ENCODE measurements at places on chromosomes 5 and 9. TPM values are rescaled to one million over a fixed set of nuclear protein-coding genes. Genes with fewer than 3 reads are reported as not detected.

The PLPP7 gene
- total RNA-seq, result 0.98 TPM

DNA sequence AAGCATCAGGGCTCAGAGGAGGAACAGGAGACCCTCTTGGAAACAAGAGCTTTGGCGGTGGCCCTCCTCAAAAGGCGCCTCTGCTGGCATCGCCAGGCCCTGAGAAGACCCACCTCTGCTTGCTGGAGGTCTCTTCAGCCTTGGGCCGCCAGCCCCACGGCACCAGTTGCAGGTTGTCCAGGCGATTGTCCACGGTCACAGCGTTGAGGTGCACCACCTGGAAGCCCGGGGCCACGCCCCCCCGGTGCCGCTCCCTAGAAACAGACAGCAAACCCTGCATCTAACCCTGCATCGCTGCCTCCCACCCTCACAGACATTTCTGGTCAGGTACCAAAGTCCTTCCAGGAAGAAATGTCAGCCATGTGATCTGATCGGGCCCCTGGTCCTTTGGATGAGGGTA, 3.5 kb downstream of the ZMYND19 start:
- DNase-seq, result no peak

DNA sequence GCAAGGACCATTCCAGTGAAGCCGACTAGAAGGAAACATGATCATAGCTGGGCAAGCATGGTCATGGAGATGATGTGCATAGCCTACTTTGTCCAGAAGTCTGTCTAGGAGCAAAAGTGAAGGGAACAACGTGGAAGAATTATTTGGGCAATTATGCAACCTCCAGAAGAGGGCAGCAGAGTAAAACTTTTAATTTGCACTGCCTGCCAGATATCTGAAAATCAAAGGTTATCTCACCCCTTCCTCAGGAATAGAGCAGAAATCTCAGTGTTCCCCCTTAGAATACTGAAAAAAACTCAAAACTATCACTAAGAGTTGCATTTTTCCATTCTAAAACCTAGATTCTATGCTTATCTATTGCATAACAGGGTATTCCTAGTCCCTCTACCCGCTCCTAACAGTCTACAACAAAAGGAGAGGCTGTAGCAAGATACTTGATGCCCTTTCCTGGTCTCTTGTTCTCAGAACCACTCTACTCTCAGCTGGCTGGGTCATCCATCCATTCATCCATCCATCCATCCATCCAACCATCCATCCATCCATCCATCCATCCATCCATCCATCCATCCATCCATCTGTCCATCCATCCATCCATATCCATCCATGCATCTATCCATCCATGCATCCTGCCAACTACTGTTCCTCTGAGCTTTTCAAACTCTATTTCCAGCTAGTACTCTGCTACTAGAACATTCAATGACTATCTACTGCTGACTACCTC, 8.4 kb upstream of the SETD9 start:
- DNase-seq, result peak; percentile 56

The ANKRA2 gene
- 4.4 TPM for total RNA-seq

The PWWP2A gene
- 14.2 TPM for total RNA-seq

DNA sequence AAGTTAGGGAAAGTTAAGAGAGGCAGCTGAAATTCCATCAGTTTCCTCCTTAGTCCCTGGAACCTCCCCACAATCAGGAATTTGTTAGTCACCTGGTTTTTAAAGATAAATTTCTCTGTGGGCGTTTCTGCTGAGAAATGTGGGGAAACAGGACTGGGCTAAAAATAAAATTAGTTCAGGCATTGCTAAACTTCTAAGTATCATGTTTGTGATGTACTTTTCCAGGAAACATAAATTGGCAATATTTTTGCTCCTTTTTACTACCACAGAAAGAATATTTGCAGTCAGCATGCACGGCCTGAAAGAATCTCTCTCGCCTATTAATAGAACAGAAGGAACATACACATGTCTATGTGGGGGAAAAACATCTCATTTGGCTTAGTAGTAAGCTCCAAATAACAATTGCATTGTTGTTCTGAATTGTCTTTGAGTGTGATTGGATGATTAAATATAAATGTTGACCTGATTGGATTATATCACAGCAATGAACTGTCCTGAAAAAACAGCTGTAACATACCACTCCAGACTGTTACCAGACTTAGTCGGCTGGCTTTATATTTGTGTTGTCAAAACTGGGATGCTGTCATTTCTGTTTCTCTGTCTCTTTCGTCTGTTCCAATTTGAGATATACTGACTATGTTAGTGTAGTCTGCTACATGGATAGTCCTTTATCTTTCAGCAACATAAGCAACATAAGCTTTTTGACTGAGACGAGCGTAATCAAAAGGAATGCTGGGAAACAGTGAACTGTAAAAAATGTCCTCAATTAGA, 12.9 kb downstream of the TJP2 start:
- peak; percentile 63 for DNase-seq

The SH3RF2 gene
- total RNA-seq, result 6.2 TPM

DNA sequence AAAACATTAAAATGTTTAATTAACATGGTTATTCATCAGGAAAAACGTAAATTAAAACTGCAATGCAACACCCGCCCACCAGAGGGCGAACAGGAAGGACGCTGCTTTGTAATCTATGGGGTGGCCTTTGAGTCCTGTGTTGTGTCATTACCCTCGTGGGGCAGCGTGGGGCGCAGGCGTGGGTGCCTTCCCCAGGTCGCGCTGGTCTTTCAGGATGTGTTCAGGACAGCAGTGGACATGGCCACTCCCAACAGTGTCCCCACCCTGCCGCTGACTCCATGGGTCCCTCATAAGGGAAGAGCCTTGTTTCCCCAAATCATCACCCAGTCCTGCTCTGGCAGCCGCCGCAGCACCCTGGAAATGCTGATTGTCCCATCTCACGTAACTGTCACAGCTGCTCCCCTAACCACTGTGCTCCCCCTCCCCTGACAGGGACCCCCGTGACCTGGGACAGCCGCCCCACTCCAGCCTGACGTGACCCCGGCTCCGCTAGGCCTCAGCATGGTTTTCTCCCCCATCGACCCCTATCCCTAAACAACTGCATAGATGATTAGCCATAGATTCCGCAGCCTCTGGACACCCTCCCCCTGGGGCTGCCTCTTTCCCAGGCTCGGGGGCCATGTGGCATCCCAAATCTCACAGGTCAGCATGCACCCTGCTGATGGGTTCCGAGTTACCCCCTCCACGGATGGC, 36.4 kb downstream of the GLT6D1 start:
- DNase-seq, result peak; percentile 56

DNA sequence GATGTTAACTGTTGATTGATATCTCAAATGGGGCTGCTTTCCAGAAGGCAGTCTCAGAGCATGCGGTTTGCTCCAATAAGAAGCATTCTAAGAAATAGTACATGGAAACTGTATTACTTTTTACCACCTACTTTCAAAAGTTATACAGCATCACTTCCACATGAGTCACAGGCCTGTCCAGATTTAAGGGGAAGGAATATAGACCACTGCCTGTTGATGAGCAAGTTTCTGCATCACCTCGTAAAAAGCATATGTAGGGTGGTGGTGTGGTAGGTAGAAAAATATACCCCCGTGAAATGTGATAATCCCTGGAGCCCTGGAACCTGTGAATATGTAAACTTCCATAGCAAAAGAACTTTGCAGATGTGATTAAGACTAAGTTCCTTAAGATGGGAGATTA, 816.6 kb upstream of the CDH6 start:
- DNase-seq, result peak; percentile 72

The RNF183 gene
- not detected for total RNA-seq

DNA sequence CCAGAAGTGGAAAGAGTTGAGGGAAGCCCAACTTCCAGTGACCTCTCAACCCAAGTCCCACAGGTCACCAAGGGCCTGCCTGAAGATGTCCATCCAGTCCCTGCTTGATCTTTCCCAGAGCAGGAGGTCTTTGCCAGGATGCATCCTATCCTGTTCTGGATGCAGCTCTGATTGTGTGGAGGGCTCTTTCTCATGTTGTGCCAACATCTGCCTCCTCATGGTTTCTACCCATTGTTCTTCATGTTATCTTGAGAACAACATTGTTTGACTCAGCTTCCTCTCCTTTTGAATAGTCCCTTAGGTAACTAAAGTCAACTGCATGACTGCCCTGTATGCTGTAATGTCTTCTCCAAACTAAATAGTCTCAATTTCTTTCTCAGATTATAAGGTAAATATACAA, 169.3 kb downstream of the CCDC192 start:
- no peak for DNase-seq

- no peak for DNase-seq
These were observed 24.8 kb downstream of the DPYSL3 start for GRCh38 chr5:147485046-147485445.

The FLT4 gene
- not detected for total RNA-seq

DNA sequence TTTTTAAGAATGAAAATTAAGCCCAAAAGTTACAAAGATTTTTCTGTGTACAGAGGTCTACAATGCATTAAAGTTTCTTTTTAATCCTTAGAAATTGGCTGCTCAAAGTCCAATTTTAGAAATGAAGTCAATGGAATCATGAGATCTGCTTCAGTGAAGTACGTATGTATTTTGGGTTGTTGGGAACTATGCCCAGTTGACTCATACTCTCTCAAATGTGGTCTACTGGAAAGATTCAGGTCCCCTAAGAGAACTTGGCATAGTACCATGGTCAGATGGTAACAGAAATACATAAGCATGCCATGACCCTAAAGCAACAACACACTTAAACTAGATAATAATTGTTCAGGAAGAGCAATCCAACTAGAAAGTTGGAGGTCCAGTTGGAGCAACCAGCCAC, 23.0 kb downstream of the FBLL1 start:
- DNase-seq, result peak; percentile 25

The CCL21 gene
- not detected for total RNA-seq

- DNase-seq, result no peak
These were observed 75.3 kb upstream of the PJA2 start for GRCh38 chr5:109485030-109485429.

- DNase-seq, result peak; percentile 84
These were observed 182.4 kb upstream of the OTULINL start for GRCh38 chr5:14399054-14399692.

DNA sequence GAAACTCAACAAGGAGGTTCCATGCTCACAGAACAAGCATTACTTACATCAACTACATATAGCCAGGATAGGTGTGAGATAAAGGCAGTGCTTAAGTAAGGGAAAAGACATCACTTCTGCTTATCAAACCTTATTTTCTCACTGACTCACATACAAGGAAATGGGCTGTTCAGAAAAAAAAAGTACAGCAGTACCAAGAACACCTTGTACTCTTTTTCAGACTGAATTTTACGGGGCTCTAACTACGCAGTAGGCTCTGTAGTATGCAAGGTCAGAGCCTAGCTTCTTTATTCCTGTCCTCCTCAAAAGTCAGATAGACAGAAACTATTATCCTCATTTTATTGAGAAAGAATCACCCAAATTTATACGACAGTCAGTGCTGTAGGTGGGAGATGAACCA, 5.8 kb downstream of the PSMB7 start:
- no peak for DNase-seq

GRCh38 chr9:124698265-124698664, 72.8 kb downstream of the NR6A1 start:
- DNase-seq, result no peak

The MLLT3 gene
- total RNA-seq, result 6.4 TPM

The ZNF608 gene
- 0.95 TPM for total RNA-seq

DNA sequence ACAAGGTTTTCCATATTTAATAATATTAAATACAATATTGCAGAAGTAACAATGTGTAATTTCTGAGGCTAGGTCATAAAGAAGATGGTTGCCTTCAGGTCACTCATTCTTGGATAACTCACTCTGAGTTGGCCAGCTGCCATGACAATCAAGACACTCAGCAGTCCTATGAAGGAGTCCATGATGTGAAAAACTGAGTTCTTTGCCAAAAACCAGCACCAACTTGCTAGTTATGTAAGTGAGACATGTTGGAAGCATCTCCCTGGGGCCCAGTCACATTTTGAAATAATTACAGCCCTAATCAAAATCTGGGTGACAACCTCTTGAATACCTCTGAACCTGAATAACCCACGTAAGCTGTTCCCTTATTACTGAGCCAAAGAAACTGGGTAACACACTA, 453.2 kb downstream of the CDH18 start:
- peak; percentile 39 for DNase-seq

- DNase-seq, result peak; percentile 18
These were observed 2.3 kb downstream of the MEGF9 start for GRCh38 chr9:120711841-120712538.

DNA sequence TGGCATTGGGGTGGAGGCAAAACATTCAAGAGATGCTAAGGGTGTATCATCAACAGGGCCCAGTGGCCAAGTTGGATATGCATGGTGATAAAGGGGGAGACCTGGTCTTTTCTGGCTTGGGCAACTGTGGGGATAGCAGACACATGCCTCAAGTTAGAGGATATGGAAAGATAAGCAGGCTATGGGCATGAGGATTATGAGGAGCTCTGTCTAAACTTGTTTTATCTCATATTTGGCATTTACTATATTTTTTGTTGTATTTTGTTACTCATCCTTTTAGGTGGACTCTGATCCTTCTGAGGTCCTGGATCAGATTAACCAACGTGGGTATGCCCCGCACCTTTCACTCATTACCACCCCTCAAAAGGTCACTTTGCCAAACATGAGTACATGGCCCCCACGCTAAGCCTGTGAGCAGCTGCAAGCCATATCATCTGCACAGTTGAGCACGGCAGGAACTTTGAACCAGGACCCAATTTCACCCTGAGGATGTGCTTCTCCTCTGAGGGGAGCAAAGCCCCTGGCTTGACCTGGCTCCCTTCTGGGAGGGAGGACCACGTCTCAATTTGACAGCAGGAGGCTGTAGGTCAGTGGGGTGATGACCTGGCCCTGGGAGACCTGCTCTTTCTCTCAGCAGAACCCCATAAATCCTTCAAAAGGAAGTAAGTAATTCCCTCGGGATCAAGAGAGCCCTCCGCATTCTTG, 71.1 kb upstream of the CD180 start:
- no peak for DNase-seq

GRCh38 chr9:2645569-2645968, 24.0 kb downstream of the VLDLR start:
- no peak for DNase-seq

DNA sequence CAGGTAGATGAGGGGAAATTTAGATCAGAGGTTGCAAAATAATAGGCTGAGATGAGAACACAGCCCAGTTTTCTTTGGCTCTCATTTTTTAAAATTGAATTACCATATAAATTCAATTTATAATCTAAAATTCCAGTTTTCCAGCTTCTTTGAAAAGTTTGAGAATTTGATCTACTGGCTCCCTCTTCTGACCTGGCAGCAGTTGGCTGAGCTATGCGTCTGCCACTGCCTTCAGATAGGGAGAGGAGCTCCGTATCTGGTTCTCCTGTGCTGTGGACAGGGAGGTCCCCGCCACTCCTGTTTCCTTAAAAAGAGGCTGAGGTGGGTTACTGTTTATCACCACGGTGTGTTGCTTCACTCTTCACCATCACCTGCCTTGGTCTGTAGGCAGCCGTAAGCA, 103.7 kb downstream of the ARHGAP26 start:
- DNase-seq, result no peak

DNA sequence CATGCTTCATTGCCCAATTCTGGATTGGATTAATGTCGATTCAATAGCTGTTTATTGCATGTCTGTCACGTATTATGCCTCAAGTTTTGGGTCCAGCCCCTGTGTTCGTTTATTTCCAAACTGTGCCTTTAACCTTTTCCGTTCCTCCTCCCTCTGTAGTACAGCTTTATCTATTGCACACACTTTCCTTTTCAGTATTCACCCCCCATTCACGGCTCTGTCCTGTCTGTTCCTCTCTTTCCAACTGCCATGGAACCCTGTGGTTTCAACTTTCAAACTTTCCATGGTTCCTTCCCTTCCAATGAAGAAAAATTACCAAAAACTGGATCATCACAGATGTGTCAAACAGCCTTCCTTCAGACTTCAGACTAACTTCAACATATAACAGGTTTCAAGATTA, 17.1 kb downstream of the SMARCA2 start:
- DNase-seq, result no peak
